ENCODE measurements at places on chromosomes 1 and 21.

GRCh38 chr1:53410100-53410541, 49.1 kb upstream of the DMRTB1 start:
- no peak for DNase-seq

- no peak for DNase-seq
These were observed 125.5 kb downstream of the CHRM3 start for GRCh38 chr1:239511875-239512274.

DNA sequence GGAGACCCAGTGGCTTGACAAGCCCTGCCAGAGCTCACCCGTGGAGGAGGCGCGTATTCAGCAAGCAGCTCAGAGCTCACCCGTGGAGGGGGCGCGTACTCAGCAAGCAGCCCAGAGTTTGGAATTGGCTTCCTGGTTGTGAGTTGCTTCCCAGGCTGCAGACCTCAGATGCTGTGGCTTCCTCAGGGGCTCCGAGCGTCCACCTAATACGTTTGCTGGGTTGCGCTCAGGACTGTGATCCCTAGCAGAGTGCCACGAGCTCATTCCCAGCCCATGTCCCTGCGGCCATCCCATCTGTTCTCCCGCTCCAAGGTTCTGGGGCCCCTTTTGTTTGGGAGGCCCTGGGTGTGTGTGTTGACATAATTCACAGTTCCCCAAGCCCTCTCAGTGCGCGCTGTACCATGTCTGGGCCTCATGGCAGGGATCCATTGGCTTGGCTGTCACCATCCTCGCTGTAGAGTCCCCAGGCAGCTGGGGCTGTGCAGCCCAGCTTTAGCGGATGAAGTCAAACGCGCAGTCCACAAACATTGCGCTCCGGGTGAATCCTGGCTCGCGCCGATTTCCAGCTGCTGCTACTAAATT, 3.6 kb downstream of the AJAP1 start:
- no peak for DNase-seq

DNA sequence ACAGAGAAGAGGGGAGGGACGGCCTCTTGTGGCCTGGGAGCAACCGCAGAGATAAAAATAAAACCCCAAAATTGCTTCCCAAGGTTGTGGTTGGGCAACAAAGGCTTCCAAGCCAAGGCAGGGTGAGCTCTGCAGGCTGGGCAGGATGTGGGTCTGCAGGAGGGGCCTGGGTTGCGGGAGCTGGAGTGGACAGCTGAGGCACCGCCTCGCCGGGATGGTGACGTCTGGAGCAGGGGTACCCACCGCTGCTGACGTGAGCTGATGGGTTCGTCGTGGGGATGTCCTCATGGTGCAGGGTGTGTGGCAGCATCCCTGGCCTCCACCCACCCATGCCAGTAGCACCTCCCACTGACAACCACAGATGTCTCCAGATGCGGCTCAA, 3.7 kb downstream of the AURKAIP1 start:
- DNase-seq = peak; percentile 24

- no peak for DNase-seq
These were observed 45.0 kb downstream of the DISP3 start for GRCh38 chr1:11523746-11524464.

DNA sequence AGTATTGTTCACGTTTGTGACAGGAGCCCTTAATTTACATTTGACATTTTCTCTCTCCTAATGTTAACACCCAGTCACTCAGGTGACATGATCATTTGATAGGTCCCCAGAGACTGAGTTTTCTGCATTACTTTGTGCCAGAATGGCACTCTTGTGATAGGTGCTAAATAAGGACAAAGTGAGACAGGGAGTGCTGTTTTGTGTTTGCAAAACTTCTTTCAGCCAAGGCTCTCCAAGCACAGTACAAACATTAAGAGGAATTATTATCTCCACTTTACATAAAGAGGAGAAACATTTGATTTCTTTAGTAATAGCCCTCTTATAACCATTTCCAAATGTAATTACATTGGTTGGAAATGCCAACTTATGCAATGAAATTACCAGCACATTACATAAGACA, 355.2 kb downstream of the NTNG1 start:
- DNase-seq = no peak

DNA sequence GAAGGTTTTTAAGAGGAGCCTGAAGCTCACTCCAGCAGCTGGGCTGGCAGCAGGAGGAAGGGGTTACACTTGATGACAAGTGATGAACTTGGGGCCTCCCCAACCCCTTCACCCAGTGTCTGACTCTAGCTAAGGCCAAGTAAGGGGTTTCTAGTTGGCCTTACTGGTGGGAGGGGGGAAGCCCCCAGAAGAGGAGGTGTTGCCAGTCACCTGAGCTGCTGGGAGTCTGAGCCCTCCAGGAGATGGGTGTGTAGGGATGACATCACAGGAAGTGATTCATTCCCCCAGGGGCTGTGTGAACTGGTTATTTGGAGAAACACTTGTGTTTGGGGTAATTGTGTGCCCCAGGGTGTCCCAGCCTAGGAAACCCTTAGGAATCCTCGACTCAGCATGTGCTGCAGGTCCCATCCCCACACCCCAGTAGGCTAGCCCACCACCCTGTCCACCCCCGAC, 3.1 kb downstream of the PADI1 start:
- DNase-seq = peak; percentile 39

- no peak for DNase-seq
These were observed 73.3 kb downstream of the SNRPE start for GRCh38 chr1:203934651-203935050.

GRCh38 chr1:25128121-25128621, 104.1 kb downstream of the SYF2 start:
- no peak for DNase-seq

GRCh38 chr1:160685266-160685665, 26.4 kb downstream of the CD48 start:
- DNase-seq = no peak

DNA sequence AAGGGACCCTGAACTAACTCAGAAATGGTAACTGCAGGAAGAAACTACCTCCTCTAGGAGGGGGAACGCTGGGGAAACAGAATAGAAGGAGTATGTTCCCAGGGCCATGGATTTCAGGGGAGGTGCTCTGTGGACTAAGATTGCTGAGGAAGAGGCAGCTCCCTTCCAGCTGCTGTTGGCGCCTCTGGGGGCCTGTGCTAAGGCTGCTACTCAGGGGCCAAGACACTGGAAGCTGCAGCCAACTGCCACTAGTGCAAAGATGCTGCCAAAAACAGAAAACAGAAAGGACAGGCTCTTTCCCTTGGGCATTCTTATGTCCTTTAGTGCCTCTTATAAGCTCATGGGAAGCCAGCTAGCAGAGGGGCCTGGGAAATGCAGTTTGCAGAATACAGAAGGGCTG, 58.0 kb upstream of the SGIP1 start:
- no peak for DNase-seq

- DNase-seq = peak; percentile 69
These were observed 15.3 kb downstream of the SEMA6C start for GRCh38 chr1:151130987-151131586.

DNA sequence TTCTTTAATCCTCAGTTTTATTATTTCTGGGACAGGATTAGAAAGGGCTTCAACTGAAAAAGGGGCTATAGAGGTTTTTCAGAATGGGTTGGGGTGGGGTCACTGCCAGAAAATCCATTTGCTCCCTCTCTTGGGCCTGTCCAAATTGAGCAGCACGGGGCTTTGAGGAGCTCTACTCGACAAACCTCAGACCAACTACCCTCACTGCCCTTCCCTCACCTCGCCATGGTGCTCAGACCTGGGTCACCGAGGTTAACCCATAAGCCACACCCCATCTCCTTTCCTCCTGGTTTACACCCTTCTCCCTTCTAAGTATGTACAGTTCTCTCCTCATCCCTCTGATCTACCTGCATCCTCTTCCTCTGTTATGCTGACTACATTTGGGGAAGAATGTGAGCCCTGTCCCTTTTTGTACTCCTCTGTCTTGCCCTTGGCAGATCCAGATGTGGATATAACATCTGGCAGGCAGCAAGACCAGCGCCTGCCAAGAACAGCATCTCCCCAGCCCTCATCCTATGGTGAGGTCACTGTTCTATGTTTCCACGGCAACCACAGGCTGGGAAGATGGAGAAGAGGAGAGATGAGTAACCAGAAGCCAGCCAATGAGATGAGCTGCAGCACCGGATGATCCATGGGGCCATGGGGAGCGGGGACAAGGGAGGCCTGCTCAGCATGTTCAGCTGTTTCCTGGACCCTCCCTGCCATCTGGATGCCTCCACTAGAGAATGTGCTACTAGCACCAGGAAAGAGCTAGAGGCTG, 3.7 kb upstream of the FABP3 start:
- DNase-seq = no peak

DNA sequence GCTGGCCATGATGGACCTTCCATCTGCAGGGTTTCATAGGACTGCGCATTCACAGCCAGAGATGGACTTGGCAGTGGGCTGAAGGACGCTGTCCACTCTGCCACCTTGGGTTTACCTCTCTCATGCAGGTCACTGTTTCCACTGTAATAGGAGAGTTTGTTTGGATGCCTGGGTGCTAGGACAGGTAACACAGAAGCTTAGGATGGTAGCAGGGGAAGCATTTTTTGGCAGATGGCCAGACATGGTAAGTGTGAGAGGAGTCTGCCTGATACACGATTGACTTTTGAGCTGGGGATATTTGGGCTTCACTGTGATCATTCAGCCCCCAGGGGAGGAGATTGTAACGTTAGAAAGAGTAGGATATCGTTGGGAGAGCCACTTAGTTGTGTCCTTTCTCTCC, 11.8 kb downstream of the PSEN2 start:
- no peak for DNase-seq

GRCh38 chr1:36486439-36487335, 4.0 kb upstream of the CSF3R start:
- DNase-seq = no peak

DNA sequence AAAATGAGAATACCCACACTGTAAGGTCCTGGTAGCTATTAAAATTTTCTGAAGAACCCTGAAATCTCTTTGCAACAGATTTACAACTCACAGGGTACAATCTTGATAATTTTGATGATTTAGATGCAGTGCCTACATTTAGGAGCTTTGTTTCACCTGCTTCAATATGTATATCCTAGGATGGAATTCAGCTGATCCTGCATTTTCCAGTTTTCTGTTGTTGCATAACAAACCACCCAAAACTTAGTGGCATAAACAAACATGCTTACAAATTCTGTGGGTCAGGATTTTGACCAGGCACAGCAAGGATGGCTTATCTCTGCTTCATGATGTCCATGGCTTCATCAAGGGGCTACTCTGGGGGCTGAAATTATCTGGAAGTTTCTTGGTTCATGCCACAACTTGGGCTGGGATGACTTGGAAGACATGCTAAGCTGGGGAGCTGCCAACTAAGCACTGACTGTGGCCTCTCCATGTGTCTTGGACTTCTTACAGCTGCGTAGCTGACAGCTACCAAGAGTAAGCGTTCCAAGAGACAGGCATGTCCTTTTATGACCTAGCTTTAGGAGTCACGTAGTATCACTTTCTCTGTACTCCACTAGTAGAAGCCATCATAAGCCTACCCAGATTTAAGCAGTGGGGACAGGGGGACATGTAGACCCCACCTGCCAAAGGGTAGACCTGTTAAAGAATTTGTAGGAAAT, 108.5 kb downstream of the CACHD1 start:
- no peak for DNase-seq

GRCh38 chr1:79652426-79652825, 645.9 kb upstream of the ADGRL4 start:
- no peak for DNase-seq

GRCh38 chr21:27145134-27145798, 178.4 kb upstream of the ADAMTS5 start:
- no peak for DNase-seq

DNA sequence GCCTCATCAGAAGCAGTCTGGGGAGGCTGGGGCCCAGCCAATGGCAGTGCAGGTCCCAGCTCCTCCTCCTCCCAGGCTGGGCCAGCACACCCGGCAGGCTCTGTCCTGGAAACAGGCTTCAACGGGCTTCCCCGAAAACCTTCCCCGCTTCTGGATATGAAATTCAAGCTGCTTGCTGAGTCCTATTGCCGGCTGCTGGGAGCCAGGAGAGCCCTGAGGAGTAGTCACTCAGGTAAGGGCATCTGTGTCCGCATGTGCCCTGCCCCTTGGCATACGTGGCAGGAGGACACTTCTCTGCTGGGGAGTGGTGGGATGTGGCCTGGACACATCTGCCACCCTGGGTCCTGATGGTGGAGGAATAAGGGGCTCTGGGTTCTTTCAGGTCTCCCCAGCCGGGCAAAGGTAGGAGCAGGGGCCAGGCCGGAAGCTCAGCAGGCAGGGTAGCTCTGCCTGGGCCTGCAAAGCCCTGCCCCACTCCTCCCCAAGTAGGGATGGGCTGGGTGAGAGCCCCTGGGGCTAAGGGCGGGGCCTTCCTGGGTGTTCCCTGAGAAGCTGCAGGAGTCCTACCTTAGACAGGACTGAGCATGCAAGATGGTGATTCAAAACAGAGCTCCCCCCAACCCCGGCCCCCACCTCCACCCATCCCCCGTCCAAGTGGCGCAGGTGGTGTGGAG, at the start of gene GJB5:
GJB5 (plus strand) TSS at position 84 of the 674 bp plus-strand sequence. CDS start 2,284 bp downstream, outside the sequence.
- no peak for DNase-seq

DNA sequence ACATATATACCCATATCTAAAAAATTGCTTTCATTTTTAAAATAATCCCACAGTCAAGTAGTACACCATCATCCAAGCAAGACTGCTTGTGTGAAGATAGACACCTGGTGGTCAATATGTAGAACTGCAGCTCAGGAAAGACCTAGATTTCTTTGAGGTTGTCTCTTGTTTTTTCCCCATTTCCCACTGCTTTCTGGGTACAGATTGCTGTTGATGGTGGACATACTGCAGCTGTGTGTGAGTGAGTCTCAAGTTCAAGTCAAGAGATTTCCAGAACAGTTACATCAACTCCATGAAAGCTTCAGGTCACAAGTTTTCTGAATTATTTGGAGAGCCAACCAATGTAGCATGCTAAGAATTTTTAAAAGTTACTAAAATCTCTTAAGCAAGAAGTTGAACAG, 306.4 kb downstream of the DUSP10 start:
- no peak for DNase-seq

DNA sequence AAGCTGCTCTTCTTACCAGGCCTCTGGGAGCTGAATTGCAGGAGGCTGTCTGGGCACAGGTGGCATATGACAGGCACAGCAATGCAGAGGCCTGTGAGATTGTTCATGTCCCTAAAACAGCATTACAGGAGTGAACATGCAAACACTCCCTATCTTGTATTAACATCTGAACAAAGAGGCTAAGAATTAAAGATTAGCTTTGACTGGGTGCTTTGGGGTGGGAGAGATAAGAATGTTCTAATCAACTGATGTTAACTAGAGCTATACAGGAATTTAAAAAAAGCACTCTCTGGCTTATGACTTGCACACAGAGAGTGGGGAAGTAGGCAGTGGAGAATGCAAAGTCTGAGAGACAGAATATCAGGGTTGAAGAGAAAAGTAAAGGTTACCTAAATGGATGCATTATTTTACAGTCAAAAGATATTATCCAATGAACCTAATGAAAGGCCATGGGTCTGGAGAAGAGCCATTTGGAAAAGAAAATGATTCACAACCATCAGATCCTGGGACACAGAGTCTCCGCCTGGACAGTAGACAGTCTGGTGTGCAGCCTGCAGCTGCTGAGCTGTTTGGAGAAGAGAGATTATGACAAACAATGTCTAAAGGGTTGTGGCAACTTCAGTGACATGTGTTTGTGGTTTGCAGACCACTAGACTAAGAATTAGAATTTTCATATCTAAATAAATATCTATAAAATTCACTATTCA, 20.2 kb downstream of the DPT start:
- DNase-seq = no peak

- no peak for DNase-seq
These were observed 122.7 kb downstream of the MATN1 start for GRCh38 chr1:30600706-30601105.

GRCh38 chr21:31505975-31506374, 153.5 kb upstream of the SOD1 start:
- no peak for DNase-seq

Measured in stimulated activated CD4-positive, alpha-beta T cell treated with anti-CD3 and anti-CD28 coated beads, TNF-alpha, amount 100 ng/mL, for 24 hours (primary cell).